GM04503 (cell line): ENCODE measurements at places on chromosomes 1 and 21.

DNA sequence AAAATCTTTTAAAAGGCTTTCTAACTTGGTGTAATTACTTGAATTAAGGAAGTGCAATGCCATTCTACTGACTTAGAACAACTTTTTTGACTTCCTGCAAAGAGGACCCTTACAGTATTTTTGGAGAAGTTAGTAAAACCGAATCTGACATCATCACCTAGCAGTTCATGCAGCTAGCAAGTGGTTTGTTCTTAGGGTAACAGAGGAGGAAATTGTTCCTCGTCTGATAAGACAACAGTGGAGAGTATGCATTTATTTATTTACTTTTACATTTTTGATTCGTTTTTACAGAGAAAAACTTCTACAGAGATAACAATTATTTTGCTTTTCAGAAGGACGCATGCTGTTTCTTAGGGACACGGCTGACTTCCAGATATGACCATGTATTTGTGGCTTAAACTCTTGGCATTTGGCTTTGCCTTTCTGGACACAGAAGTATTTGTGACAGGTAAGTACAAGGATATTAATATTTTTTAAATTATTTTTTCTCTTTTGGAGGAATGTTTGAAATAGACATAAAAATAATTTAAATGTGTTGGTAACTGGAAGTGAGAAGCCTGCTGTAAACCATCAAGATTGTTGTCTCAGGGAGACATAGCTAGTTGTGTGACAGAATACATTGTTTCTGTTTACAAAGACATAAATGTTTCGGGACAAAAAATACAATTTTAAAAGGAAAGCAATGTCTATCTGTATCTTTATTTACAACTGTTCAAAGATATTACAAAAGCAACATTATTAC is at the start of gene PTPRC:
TSS of gene PTPRC (plus strand) at position 147 of the 742 bp plus-strand sequence. CDS start at position 376, 229 bp downstream.
- DNase-seq = no peak

- DNase-seq = no peak
Observed at GRCh38 chr1:211529453-211529852, 37.5 kb upstream of the RD3 start.

GRCh38 chr1:156368157-156368658 is 803 bp upstream of the RHBG start:
- no peak for DNase-seq

GRCh38 chr1:35599411-35599810 is 26.3 kb downstream of the TFAP2E start:
- DNase-seq = no peak

GRCh38 chr1:237104096-237104495 is 62.1 kb downstream of the RYR2 start:
- no peak for DNase-seq

DNA sequence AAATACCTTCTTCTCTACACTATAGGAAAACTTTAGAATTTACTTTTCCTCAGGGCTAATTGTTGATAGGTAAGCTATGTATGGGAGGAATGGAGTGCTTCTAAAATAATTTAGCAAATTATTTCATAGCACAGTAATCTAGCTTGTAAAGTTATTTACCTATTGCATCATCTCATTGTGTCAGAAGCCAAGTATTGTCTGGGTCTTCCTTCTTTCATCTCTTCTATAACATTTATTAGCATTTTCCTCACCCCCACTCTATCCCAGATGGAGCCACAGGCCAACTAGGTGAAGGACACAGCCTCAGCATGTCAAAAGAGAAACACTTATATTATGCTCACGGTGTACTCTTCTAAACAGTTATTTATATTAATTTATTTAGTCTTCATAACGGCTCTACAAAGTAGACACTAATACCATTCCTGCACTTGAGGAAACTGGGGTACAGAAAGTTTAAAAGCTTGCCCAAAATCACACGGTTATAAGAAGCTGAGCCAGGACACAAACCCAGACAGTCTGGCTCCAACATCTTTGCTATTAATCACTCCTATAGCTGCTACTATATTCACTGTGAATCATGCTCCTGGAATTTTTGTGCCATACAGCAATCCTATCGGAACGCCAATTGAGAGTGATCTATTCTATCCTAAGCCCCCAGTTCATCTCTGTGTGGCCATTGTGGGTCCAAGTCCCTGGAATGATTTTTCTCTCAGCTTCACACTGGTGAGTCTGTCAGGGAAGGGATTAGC is 43.1 kb downstream of the OR10J5 start:
- DNase-seq = no peak

DNA sequence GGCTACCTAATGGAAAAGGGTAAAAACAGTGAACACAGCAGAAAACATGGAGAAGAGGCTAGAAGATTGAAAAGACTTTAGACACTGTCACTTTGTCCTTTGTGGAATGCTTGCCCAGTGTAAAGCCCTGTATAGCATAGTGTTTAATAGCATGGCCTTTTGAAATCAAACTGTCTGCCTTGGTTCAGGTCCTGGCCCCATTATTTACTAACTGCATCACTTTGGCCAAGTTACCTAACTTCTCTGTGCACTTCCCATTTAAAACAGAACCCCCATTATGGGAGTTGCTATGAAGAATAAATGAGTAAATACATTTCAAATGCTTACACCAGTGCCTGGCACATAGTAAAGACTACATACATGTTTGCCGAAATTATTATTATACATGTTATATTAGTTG is 12.1 kb downstream of the PHC2 start:
- no peak for DNase-seq

DNA sequence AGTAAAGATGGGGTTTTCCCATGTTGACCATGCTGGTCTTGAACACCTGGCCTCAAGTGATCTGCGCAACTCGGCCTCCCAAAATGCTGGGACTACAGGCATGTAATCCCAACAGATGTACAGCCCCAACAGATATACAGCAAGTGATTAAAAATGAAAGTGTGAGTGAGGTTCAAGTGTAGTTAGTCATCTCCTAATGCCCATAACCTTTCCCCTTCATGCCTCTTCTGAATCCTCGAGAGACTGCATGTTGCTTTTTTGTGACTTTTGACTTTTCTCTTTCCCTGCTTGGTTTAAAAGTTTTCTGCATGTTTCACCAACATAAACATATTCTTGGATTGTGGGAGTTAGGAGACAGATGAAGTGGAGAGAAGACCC is 31.2 kb downstream of the KCNK2 start:
- no peak for DNase-seq

DNA sequence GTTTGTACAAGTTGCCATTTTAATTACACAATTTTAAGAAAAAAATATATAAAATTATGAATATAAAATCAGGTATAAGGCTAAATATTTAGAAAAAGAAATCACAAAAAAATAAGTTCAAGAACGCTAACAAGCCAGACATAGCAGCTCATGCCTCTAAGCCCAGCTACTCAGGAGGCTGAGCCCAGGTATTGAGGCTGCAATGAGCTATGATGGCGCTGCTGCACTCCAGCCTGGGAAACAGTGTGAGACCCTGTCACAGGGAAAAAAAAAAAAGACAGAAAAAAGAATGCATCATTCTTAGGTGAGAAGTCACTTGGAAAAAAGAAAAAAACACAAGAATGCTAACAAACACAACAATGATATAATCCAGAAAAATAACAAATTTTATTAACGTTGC is 112.3 kb upstream of the PRDX6 start:
- no peak for DNase-seq

GRCh38 chr21:34289856-34290255 is 74.0 kb upstream of the KCNE2 start:
- no peak for DNase-seq
